ENCODE measurements at places on chromosomes 6 and 20.

- no peak for DNase-seq
Observed at GRCh38 chr6:137588472-137588871, 94.3 kb upstream of the OLIG3 start.

- DNase-seq = no peak
Observed at GRCh38 chr6:95279616-95280015, 297.7 kb upstream of the MANEA start.

DNA sequence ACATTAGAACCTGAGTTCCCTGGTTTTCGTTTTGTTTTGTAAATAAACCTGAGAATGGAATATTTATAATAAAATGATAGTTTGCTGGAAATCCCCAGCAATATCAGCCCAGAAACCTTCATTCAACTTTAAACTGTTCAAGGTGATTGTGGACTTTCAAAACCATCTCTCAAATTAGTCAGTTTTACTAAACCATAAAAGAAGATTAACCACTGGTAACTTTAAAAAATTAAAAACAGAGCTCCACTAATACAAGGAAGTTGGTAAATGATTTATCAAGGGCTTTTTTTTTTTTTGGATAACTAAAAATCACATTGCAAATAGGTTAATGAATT, 10.0 kb downstream of the MBOAT1 start:
- DNase-seq = no peak

GRCh38 chr20:58822748-58823730, 27.7 kb downstream of the GNAS-AS1 start:
- DNase-seq = no peak

DNA sequence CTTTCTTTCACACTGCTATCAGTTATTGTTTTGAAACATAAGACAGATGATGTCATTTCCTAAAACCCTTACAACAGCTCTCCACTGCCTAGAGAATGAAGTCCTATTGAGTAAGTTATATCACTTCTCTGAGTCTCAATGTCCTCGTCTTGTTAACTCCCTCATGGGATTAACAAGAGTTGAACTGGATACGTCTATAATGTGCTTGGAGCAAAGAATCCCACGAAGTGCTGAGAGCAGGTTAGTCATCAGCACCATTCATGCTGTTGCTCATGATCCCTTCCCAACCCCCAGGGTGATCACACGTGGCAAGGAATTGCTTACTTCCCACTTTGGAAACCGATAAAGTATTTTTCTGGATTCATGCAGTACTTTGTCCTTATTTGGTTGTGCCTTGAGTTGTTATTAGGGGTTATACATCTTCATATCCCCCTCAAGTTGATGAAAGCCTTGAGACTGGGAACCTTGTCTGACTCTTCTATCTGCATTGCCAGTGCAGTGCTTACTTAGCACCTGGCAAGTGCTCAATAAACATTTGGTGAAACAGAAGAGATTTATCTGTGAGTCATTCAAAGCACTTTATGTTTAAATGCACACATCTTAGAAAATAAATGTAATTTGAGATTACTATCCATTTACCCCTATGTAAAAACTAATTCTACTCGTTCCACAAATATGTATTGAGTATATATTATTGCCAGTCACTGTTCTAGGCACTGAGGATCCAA, 487.5 kb downstream of the EPM2A start:
- DNase-seq = no peak

GRCh38 chr20:21175433-21175832, 49.6 kb downstream of the KIZ start:
- DNase-seq = no peak

DNA sequence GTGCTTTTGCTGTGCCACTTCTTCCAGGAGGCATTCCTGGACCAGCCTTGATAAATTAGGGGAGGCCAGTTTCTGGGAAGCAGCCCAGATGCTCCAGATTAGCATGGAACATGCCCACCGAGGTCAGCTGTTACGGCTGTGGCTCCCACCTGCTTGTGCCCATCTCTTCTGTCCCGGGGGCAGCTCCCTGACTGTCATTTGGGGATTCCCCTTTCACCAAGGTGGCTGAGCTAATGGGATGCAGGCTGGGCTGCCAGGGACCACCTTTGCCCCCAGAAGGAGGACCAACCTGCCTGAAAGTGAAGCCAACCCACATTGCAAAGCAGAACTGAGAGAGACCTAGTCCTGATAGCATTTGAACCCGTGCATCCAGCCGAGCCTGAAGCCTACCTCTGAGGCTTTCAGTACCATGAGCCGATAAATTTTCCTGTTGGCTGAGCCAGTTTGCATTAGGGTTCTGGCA, 85.3 kb downstream of the PTPN1 start:
- no peak for DNase-seq

DNA sequence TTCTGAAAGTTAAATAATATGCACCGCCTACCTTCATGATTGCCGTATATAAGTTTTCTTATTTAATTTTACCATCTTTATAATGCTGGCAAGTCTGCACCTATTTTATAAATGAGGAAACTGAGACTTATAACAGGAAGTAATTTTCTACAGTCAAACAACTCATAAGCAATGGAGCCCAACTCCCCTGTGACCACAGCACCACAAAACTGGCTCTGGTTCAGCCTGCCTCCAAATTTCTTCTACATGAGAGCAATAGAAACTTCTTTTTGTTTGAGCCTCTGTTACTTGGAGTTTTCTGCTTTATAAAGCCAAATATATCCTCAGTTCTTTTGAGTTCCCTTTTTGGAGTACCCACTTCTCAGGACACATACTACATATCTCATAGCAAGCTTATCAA, 131.1 kb upstream of the HSF2 start:
- no peak for DNase-seq

GRCh38 chr6:117568831-117569410, 33.4 kb downstream of the GOPC start:
- DNase-seq = no peak

GRCh38 chr6:144741659-144742058, 456.5 kb downstream of the UTRN start:
- DNase-seq = no peak

GRCh38 chr6:12636336-12636735, 80.2 kb upstream of the PHACTR1 start:
- DNase-seq = no peak

- no peak for DNase-seq
Observed at GRCh38 chr20:23212011-23212410, 125.9 kb upstream of the CD93 start.

GRCh38 chr6:47278545-47278944, 31.2 kb downstream of the TNFRSF21 start:
- no peak for DNase-seq

GRCh38 chr6:160519603-160520042, 144.5 kb downstream of the LPA start:
- DNase-seq = no peak

DNA sequence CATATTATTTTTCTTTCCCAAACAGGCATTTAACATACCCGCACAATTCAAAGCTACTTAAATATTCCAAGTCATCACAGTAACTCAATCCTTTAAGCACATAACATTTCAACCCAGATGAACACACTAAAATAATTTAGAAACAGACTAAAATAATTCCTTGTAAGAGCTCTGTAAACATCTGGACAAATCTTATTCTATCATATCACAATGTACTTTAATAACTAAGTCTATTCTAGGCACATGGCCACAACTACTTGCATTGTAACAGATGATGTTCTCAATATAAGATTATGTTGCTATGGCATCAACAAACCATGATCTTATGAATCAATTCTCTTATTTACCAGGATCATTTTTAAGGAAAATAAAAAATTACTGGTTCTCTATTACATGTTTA, 123.2 kb upstream of the THEMIS start:
- DNase-seq = no peak

DNA sequence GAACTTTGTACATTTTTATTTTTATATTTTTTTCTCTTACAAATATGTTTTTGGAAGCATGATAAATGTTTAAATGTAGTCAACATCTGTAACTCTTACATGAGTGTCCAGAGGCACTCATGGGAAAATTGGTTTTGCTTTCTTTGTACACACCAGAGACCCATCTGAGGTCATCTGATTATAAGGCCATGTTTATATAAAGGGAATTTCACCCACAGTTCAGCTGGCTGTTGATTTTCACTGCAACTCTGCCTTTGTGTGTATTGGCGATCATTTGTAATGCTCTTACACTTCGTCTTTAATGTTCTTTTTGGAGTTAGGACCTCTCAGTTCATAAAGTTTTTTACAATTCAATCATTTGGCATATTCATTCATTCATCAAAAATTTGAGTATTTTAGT, 28.1 kb downstream of the RIOK1 start:
- DNase-seq = no peak

GRCh38 chr20:59118855-59119254, 44.8 kb upstream of the ZNF831 start:
- no peak for DNase-seq

GRCh38 chr6:36355819-36356218, 19.1 kb upstream of the BNIP5 start:
- no peak for DNase-seq

DNA sequence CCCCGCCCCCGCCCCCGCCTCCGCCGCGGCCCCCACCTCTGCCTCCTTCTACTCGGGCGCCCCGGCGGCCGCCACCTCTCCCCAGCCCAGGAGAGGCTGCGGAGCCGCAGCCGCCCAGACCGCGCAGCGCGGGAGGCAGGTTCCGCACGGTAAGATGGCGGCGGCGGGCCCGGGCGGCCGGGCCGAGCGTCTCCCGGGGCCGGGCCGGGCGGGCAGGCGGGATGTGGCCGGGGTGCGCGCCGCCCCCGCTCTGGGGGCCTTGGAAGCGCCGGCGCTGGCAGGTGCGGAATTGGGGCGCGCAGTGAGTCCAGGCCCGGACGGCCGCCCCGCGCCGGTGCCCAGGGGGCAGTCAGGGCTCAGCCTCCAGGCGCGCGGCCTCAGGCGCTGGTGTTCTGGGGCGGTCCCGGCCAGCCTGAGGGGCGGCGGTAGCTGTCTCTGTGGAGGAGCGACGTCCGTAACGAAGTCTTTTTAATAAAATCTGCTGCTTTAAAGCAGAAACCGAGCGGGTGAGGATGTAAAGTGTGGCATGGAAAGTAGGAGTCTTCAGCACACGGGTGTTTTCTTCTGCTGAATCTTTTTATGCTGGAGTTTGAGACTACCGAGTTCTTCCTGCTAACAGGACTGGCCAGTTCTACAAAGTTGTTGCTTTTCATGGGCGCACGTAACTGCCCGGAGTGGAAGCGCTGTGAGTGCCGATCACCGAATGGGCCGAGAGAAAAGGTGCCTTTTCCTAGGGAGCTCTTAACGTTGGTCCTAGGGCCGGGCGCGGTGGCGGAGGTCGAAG, at the start of gene GID8:
TSS of gene GID8 (plus strand) at position 43 of the 784 bp plus-strand sequence. CDS start 3,356 bp downstream, outside the sequence.
- DNase-seq = no peak

DNA sequence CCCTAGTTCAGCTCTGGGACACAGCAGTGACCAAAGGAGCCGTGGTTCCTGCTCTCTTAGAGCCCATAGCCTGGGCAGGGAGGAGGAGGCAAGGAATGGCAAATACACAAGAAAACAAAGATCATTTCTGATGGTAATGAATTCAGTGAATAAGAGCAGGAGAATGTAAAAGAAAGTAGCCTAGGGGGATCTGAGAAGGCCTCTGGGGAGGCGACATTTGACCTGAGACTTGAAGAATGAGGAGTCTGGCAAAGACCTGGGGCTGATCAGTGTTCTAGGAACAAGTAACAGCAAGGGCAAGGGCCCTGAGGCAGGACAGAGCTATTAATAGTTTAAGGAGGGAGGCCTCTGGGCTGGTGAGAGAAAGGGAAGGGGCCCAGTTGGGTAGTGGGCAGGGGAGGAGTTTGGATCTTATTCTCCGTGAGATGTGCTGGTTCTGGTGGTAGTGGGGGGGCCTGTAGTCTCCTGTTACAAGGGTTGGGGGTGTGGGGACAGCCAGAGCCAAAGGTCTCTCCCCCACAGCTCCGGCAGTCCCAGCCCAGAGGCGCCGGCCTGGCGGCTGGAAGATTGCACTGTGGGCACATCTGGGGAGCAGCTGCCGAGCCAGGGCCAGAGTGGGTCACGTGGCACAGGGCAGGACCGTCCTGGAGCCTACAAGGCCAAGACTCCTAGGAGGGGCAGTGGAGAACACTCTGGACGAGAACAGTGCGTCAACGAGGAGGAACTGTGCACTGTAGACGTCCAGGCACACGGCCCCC, 9.3 kb upstream of the ID1 start:
- DNase-seq = no peak

GRCh38 chr20:54149765-54150264, 24.0 kb downstream of the CYP24A1 start:
- no peak for DNase-seq

- no peak for DNase-seq
Observed at GRCh38 chr6:145689529-145689928, 45.8 kb downstream of the EPM2A start.

DNA sequence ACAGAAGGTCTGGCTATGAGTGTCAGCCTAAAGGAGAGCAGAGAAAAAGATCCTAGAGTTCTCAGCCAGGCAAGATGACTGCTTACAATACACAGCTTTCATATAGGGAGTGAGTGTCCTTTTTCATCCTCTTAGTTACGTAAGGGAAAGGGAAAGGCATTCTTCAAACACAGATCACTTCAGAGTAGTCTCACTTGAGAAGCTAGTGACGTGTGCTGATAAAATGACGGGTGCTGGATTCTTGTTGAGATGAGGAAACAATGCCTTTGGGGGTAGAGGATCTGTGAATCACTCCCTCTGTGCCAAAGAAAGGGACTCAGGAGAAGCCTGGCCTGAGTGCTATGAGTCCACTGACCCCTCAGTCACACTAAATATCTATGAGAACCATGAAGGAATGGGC, 117.3 kb downstream of the QRSL1 start:
- no peak for DNase-seq

- no peak for DNase-seq
Observed at GRCh38 chr6:134416418-134417154, 98.7 kb upstream of the SGK1 start.

DNA sequence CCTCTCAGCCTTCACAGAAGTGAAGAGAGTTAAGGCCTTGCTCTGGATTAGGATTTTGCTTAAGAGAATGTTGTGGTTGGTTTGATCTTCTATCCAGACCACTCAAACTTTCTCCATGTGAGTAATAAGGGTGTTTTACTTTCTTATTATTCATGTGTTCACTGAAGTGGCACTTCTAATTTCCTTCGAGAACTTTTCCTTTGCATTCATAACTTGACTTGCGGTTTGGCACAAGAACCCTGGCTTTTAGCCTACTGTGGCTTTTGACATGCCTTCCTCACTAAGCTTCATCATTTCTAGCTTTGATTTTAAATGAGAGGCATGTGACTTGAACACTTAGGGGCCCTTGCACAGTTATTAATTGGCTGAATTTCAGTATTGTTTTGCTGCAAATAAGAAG, 166.1 kb upstream of the OPRM1 start:
- no peak for DNase-seq

Measured in activated effector memory CD4-positive, alpha-beta T cell treated with Interleukin-2 at 50 U/mL for 16 hours (primary cell).